Activated CD4-positive, alpha-beta memory T cell treated with anti-CD3 and anti-CD28 coated beads, Interleukin-2, amount 10 ng/mL, durations not matched to agents 7 days and 5 days (primary cell): ENCODE measurements at places on chromosomes 2 and 18.

GRCh38 chr2:220076734-220077133 lies 449.3 kb downstream of the SLC4A3 start:
- no peak overlapping the region for H3K27ac ChIP-seq
- H3K4me1 ChIP-seq: no peaks in the 10 kb centered on the region
- no peak overlapping the region for H3K4me3 ChIP-seq
- H3K27me3 ChIP-seq: no peaks in the 10 kb centered on the region
- no peak for DNase-seq

DNA sequence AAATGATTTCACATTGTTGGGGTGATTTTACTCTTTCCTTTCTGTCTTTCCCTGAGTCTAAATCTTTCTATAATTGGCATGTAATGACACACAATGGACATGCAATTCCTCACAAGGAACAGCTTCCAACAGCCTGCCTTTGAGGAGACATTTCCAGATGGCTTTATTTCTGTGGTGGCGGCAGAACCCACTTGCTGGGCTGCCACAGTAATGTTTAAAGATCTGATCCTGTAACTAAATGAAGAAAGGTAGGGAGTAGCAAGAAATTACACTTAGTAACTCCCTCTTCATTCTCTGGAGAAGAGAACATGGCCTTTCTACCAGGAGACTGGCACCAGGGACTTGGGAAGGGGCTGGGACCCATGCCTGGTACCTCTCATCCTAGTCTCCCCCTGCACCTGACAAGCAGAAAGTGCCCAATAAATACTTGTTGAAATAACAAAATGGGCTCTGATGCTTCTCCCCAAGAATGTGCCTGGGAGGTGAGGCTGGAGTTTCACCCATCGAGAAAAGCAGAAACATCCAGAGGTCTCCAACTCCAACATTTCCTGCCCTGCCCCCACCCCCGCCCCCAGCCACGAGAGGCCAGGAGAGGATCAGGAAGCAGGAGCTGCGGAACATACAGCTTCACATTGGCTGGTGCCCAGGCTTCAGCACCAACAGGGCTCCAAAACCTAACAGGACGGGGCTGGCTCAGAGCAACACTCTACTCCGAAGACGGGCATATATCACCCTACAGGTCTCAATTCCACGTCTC lies 92.1 kb downstream of the PXDN start:
- no peak overlapping the region for H3K27ac ChIP-seq
- H3K4me3 ChIP-seq: no peak overlapping the region
- H3K36me3 ChIP-seq: no peaks in the 10 kb centered on the region
- no peak for DNase-seq
- no peaks in the 10 kb centered on the region for H3K27me3 ChIP-seq

DNA sequence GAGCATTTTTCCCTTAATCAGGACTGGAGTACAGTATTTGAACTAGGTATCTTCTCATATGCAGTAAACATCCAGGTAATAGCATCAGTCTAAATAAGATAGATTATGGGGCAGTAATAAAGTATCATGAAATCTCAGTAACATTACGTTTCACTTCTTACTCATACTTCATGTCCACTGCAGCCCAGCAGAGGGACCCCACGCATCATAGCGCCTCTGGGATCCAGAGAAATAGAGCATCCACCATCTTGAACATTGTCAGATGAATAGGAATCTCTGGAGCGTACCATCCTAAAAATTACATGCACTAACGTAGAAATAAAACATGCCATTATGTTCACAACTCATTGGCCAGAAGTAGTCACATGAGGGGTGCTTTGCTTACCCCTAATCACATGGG lies 499.0 kb downstream of the CPS1 start:
- no peaks in the 10 kb centered on the region for H3K36me3 ChIP-seq
- H3K27ac ChIP-seq: no peak overlapping the region
- H3K4me1 ChIP-seq: no peaks in the 10 kb centered on the region

DNA sequence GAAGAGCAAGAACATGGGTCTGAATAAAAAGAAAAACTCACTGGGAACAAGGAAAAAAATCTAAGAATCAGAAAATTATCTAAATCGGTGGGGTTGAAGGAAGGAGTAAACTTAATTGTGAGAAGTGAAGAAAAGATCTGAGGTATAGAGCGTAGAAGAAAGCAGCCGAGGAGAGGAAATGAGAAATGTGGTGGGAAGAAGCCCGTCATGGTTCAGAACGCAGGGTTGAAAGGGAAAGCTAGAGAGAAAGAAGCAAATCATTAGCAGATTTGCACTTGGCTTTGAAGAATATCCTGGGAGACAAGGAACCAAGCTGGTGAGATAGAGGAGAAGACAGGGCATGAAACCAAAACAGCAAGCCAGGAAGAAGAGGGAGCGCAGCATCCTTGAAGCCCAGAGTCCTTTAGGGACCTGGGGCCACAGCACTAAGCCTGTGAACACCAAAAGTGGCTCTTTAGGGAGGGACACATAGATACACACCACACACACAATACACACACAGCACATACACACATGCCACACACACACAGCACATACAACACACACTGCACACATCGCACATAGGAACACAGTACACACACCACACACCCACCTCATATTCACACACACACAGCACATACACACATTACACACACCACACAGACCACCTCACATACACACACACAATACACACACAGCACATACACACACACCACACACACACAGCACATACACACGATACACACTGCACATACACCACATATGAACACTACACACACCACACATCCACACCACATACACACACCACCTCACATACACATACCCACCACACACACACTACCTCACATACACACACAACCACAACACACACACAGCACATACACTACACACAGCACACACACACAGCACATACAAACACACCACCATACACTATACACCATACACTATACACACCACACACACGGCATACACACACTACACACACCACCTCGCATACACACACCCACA lies 274.6 kb downstream of the ETAA1 start:
- no peaks in the 10 kb centered on the region for H3K4me1 ChIP-seq
- H3K36me3 ChIP-seq: no peaks in the 10 kb centered on the region
- H3K4me3 ChIP-seq: no peak overlapping the region
- H3K27ac ChIP-seq: no peak overlapping the region

DNA sequence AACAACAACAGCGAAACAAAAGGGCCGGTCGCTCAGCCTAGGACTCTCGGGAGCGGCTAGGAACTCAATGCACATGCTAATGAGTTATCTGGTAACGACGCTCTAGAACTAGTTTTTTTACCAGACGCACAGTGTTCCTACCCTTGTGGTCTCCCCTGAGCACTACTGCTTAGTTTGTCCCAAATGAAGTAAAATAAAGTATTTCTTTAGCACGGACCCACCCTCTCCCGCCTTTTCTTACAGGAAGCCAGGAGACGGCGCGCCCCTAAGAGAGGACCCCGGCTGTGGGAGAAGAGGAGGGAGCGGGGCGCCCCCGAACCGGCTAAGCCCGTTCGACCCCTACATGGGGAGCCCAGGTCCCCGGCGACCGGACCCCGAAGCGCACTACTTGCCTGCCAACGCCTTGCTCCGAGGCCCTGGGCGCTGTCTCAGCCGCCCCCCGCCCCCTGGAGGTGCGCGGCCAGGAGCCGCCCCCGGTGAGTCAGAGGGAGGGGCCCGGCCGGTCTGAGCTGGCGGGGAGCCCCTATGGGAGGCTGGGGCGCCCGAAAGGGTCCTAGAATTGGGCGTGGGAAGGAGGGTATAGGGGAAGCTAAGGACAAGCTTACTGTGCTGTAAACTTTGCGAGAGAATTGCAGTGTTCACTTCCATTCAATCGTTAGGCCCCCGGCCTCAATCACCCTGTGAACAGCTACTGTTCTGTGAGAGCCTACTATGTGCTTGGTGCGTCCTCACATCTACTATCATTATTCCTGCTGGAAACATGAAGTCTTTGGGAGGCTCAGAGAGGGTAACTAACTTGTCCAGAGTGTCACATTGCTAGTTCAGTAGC lies 3.6 kb upstream of the CAPG start:
- peaks cover 2% of the 10 kb centered on the region for H3K36me3 ChIP-seq
- peaks cover 3% of the 10 kb centered on the region for H3K27me3 ChIP-seq
- no peak overlapping the region for H3K27ac ChIP-seq
- no peak for DNase-seq

DNA sequence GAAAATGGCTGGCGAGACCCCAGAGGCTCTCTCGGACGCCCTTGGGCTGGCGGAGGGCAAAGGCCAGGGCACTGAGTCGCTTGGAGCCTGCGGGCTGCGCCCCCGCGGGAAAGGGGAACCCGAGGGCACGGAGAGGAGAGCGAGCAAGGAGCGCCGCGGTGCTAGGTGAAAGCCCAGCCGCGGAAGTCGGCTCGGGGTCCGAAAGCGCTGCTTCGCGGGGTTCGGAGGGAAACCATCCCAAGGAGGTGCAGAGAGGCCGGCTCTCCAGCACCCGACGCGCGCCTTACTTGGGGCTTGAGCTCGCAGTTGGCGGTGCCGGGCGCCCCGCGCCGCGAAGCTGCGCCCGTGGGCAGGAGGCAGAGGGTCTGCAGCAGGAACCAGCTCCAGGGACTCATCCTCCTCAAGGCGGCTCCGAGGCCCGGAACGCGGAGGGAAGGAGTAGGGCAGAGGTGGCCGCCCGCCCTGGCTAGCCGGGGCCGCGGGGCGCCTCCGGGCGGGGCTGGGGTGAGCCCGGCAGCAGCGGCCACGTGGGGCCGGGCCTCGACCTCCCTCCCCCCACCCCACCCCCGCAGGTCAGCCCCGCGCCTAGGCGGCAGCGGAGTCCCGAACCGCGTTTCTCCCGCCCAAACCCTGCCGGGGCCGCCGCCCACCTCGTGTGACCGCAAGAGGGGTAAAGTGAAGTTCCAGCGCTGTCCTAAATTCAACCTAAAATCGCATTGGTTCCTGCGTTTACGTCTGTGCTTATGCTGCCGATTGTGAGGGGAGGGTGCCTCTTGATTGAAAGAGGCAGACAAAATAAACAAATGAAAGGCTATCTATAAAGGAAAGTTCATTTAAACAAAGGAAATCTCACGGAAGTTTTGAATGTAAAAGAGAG lies at the start of gene TRABD2A:
TRABD2A (minus strand) TSS at position 440 of the 877 bp plus-strand sequence; CDS start at position 395, 45 bp downstream.
- H3K4me3 ChIP-seq: peak within 1 kb of the TSS; percentile 91
- H3K36me3 ChIP-seq: peaks cover 14% of the 10 kb centered on the region
- no peaks in the 10 kb centered on the region for H3K27me3 ChIP-seq
- peak within 1 kb of the TSS; percentile 87 for H3K27ac ChIP-seq

- H3K4me1 ChIP-seq: no peaks in the 10 kb centered on the region
- H3K4me3 ChIP-seq: no peak overlapping the region
- H3K27ac ChIP-seq: no peak overlapping the region
- H3K36me3 ChIP-seq: no peaks in the 10 kb centered on the region
- no peaks in the 10 kb centered on the region for H3K27me3 ChIP-seq
Measured at GRCh38 chr2:51413726-51414125, 381.8 kb upstream of the NRXN1 start.
